ENCODE measurements at places on chromosomes 4 and X.

GRCh38 chrX:152465132-152465531 is 14.0 kb upstream of the GABRA3 start:
- DNase-seq, result no peak

GRCh38 chr4:26431461-26432180 is 58.7 kb downstream of the CCKAR start:
- DNase-seq, result no peak

GRCh38 chr4:25131926-25132325 is 28.3 kb downstream of the SEPSECS start:
- DNase-seq, result no peak

- DNase-seq, result no peak
These were observed 76.4 kb downstream of the RAPGEF2 start for GRCh38 chr4:159178979-159179969.

DNA sequence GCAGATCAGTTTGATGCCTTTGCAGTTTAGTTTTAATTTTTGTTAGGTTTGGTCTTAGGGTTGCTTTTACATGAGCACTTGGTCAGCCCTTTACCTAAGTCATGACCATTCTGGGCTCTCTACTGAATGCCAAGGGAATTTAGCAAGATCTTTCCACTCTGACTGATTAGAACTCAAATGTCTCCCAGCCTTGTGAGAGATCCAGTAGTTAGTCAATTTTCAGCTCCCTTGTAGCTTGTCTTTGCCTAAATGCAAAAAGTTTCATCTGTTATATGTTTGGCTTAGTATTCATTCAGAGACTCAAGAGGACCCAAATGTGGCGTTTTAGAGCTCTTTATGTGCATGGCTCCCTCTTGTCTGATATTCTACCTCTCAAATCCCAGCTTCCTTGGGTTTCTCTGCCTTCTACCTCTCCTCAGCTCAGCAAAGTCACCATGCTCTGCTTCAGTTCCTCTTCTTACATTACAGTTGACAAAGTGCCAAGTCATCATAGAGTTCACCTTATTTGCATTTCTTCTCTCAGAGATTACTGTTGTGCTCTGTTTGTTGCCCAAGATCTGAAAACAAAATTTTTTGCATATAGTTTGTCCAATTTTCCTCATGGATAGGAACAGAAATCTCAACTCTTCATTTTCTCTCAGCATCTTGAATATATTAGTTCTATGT is 17.5 kb upstream of the JAKMIP1 start:
- DNase-seq, result no peak

- DNase-seq, result no peak
These were observed 56.8 kb upstream of the TXK start for GRCh38 chr4:48190839-48191238.

- DNase-seq, result no peak
These were observed 14.8 kb downstream of the HOPX start for GRCh38 chr4:56666279-56666678.

DNA sequence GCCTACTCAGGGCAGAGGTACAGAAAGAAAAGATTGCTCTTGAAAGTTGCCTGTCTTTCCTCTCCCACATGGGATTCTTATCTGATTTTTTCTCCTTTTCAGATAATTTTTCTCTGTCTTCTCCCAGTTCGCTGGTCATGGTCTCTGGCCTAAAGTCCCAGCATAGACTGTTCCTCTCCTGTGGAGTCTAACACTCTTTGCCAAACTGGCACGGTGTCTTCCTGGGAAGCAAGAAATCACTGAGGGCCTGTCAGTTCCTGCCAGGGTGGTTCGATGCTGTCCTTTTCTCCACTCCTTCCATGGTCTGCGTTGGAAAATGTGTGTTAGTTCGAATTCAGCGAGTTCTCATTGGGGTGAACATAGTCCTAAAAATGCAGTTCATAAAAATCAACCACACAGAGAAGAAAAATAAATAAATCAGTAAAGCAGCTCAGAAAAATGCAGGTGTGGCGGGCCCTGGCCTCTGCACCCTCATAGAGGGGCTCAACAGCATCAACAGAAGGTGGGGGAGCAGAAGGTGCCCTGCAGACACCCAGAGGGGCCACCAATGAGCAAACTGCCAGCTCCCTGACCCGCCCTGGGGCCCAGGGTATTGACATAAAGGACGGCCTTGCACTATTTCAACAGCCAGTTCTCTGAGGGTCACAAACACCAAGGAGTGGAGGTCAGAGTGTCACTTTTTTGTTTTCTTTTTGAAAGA is 2.1 kb downstream of the RGN start:
- no peak for DNase-seq

DNA sequence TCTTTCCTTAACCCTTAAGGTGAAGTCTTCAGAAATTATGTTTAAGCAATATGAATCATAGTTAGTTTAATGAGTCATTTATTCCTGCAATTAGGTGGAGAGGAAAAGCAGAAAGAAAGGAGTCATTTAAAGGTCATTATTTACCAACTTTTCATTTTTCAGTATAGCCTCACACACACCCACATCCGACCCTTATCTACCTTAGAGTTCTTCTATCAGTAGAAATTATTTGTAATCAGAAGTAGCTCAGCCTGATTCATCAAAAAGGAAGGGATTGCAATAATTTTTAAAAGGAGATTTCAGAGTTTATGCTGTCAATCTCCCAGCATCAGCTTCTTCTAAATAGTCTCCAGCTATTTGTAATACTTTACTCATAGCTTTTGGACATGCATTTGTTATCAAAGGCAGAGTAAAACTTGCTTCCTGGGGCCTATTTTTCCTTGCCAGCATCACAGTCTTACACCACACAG is 5.9 kb downstream of the ANXA10 start:
- DNase-seq, result no peak

DNA sequence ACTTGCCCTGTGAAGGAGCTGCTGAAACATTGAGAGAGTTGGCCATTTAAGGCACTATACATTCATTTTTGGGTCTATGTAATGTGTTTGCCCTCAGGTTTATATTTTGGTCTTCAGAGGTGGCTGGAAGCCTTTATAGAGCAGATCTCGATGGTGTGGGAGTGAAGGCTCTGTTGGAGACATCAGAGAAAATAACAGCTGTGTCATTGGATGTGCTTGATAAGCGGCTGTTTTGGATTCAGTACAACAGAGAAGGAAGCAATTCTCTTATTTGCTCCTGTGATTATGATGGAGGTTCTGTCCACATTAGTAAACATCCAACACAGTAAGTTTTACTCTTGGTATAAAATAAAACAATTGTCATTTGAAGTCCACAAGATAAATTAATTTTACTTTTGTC is 31.1 kb downstream of the EGF start:
- no peak for DNase-seq

GRCh38 chr4:60589425-60589824 is 610.7 kb upstream of the ADGRL3 start:
- no peak for DNase-seq

DNA sequence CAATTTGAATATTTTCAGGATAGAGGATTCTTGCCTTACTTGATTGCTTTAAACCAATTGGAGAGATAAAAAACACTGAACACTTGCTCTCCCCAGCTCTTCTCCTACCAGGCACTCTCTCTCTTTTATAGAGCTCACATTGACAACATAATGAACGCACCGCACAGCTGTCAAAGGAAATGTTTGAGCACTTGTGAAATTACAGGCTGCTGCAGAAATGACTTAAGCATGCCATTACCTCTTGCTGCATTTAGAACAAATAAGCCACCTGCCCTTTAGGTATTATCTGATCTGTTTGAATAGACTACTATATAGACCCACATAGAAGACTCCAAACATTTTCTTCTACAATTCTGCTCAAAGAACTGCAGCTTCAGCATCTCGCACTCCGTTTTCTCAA is 227.7 kb downstream of the C4orf33 start:
- DNase-seq, result no peak

DNA sequence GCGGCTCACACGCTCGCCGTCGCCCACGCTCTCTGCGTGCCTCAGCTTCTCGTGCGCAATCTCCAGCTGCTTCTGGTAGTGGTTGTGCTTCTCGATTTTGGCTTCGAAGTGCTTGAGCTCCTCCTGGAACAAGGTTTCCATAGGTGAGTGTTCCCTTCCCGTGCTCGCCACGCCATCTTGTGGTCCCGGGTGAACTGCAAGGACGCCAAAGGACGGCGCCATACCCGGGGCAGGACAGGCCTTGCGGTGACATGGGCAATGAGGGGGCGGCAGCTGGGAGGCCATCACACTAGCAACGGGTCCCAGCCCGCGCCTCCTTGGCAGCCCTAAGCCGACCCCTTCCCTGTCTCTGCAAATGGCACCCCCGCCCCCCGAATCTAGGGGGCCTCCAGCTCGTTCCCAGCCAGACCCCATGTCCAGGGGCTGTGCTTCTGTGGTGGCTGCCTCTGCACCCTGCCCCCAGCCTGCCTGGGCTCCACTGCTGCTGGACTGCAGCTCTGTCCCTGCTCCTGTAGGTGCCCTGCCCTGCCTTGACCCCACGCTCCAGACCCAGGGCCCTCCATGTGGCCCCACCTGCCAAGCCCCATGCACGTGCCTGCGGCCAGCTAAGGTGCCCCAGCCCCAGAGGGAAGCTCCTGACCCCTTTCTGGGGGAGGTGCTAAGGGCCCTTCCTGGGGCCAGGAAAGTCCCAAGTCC is 17.3 kb downstream of the LRPAP1 start:
- DNase-seq, result no peak

DNA sequence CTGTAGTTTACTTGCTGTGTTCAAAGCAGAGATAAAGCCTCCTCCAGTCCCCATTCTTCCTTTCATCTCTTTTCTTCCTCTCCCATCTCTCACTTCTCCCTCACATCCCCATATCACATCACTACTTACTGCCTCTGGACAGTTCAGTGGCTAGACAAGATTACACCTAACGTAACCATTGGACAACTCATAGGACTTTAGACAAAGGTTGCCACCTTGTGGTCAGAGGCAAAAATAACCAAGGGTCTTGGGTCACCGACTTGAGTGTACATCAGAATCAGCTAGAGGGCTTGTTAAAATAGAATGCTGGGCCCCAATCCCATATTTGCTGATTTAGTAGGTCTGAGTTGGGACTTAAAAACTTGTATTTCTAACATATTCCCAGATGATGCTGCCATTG is 109.3 kb upstream of the DGKK start:
- DNase-seq, result peak; percentile 43

GRCh38 chrX:15206306-15206705 is 63.6 kb downstream of the ASB9 start:
- DNase-seq, result no peak

- DNase-seq, result no peak
These were observed 1870.5 kb upstream of the TENM3 start for GRCh38 chr4:180372691-180373090.

- DNase-seq, result no peak
These were observed 51.8 kb downstream of the RGS12 start for GRCh38 chr4:3344596-3344995.

DNA sequence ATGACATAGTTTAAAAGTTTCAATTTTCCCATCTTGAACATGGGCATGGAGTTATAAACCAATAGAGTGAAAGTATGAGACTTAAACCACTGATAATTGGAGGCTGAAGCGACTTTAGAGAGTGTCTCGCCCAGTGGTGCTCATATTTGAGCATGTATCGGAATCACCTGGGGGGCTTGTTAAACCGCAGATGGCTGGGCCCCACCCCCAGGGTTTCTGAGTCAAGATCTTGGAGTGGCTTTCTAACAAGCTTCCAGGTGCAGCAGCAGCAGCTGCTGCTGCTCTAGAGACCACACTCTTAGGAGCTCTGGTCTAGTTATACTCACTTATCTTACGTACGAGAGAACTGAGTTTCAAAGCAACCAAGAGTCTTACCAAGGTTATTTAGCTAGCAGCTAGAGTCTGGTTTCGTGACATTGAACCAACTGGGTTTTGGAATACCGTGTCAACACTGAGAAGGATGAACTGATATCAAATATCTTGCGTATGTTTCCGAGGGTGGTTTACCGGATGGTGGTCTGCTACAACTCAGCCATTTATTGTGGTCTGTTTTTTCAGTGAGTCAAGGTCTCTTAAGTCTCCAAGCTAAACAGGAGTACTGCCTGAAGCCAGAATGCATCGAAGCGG is 5.9 kb downstream of the PHEX start:
- no peak for DNase-seq

DNA sequence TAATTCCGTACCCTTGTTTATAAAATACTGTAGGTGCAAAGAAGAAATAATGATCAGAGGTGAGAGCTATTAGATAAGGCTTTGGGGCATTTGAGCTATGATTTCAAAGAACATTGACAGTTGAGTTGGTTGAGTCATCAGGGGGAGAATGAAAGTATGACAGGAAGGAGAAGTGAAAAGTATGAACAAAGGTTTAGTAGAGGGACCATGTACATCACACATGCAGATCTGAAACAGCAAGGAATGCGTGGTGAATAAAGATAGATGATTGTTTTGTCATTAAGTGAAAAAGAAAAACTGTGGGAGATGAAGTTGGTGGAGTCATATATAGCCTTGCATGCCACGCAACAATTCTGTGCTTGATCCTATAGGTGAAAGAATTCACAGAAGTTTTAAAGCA is 163.1 kb downstream of the ARAP2 start:
- no peak for DNase-seq

DNA sequence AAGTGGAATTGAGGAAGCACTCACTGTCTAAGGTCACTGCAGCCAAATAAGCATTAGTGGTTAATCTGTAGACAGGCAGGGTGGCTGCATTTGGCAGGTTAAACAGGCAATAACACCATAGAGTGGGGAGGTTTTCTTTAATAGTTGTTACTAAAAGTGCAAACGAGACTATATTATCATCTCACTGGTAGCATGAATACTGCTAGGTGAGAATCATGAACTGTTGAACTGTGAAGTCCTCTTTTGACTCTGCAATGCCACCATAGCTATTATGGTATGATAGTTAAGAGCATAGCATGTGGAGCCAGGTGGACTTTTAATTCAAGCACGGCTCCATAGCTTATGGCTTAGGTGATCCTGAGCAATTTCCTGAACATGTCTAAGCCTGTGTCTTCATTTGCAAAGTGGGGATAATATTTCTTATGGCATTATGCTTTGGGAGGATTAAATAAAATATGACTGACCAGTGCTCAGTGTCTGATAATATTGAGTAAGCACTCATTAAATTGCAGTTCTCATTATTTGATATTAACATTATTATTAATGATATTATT is 235.6 kb upstream of the HHIP start:
- no peak for DNase-seq

DNA sequence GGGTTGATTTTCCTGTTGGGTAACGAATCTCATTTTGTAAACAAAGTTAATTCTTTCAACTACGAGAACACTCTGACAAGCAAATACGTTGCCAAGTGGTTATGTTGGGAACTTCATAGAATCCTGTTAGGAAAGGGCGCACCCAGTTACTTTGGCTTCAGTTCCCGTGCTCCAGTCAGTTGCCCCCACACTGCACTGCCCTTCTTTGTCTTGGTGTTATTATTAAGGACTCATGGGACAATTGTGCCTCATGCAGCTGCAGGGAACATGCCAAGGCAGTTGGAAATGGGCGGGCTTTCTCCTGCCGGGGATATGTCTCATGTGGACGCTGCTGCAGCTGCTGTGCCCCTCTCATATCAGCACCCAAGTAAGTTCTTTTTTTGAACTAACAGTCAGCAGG is 28.9 kb downstream of the OFD1 start:
- DNase-seq, result no peak

All from AG20443 (cell line).